SHP77 (cell line): ENCODE measurements at places on chromosomes 12 and 14.
A peak's percentile ranks its signal among the peaks of the same experiment; 100 is the strongest.

DNA sequence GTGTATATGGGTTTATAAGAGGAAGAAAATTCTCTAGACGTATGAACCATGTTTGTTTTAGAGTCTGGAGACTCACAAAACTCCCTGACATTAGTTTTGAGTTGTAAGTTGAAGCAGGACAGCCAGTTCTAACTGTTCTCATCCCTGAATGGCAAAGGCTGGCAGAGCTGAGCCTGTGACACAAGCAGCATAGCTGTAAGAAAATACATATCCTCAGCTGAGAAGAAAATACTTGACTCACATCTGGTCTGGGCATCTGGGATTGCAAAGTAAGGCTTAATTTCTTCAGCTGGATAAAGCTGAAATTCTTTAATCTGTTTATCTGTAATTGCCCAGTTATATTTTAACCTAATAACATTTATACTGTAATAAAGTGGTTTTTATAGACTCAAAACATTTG lies 156.3 kb downstream of the PELI2 start:
- no peak for DNase-seq

GRCh38 chr12:54509617-54510016 lies 12.1 kb downstream of the NCKAP1L start:
- no peak for DNase-seq

GRCh38 chr14:33848706-33849454 lies 102.0 kb downstream of the EGLN3 start:
- peak; percentile 93 for DNase-seq

DNA sequence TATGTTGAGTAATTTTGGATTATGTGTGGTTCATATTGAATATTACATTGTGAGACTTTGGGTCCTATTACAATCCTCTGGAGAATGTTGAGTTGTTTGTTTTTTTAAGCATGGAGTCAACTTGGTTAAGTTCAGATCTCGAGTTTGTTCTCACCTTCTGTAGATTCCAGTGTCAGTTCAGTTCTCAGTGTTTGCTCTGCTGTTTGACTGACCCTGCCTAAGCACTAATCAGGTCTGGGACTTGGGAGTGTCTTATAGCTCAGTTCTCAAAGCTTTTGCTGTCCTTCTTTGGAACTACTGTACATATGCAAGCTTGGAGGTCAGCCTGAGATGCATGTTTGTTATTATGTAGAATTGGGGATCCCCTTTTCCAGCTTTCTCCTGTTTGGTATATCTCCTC lies 63.1 kb downstream of the DIP2B start:
- DNase-seq: no peak

- no peak for DNase-seq
Observed at GRCh38 chr12:108768591-108769500, 37.5 kb upstream of the CORO1C start.

GRCh38 chr14:94819531-94819930 lies 49.6 kb upstream of the GSC start:
- DNase-seq: no peak

DNA sequence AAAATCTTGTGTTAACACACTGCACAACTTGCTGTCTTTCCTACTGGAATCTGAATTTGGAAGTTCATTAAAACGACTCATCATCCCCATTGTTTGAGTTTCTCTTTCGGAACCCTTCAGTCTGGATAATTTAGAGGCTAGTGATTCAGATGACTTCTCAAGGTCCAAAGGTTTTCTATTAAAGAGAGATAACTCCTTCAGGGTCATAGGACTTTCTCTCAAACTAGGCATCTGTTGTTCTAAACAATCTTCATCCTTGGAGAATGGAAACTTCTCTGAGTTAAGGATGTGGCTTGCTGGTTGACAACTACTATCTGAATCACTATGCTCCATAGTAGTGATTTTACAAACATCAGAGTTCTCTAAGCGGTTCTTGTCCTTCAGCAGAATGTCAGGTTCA lies 4.4 kb downstream of the MLH3 start:
- DNase-seq: no peak

DNA sequence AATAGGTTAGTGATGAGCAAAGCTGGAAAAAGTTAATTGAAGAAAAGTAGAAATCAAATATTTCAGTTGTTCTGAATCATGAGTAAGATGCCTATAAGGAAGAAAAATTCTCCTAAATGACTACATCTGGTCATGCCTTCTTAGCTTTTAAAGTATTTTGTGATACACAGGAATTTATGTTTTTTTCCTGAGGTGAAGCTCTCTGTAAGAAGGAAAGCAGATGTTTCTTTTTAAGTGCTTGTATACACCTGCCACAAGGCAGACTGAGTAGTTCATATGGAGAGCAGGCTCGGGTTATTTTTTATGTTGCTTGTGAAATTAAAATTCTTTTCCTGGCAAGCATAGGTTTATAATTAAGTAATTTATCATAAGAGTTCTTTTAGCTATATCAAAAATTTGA lies 275.2 kb downstream of the RAD51B start:
- DNase-seq: no peak

- DNase-seq: no peak
Observed at GRCh38 chr12:7749442-7749841, 2.3 kb upstream of the CLEC4C start.

- no peak for DNase-seq
Observed at GRCh38 chr12:122460061-122460460, 37.6 kb upstream of the CLIP1 start.

- no peak for DNase-seq
Observed at GRCh38 chr14:31083781-31084180, 57.6 kb upstream of the STRN3 start.

- DNase-seq: no peak
Observed at GRCh38 chr12:131095826-131096680, 142.3 kb downstream of the ADGRD1 start.

DNA sequence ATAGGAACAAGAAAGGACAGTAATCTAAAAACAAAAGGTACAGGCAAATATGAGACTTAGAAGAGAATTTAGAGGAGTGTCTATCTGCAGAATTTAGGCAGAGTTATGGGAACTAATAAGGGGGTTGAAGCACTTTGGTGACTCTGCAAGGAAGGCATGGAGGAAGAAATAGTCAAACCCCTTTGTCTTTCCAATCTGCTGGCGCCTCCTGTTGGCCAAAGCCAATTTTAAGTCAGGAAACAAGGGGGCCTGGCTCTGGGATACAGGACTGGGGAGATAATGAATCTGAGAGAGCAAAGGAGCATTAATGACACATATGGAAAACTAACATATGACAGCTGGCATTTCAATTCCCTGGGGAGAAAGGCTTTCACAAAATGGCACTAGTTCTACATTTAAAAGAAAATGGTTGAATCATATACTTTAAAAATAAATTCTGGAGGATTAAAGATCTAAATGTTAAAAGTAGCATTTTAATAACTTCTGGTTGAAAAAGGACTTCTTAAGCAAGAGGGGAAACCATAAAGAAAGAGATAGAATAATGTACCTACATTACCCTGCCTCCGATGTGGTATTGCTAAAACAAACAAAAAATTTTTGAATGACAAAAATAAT lies 48.5 kb upstream of the CSRP2 start:
- DNase-seq: no peak

GRCh38 chr14:100076606-100077005 lies 11.4 kb downstream of the EVL start:
- DNase-seq: no peak

- no peak for DNase-seq
Observed at GRCh38 chr12:4449851-4450221, 4.2 kb upstream of the FGF6 start.
